Stimulated activated CD8-positive, alpha-beta memory T cell treated with anti-CD3 and anti-CD28 coated beads, Interleukin-4, amount 100 ng/mL, for 24 hours (primary cell): ENCODE measurements at places on chromosomes 5 and 9.

GRCh38 chr5:95142145-95142544 is 142.7 kb downstream of the MCTP1 start:
- no peak for DNase-seq

- no peak for DNase-seq
These were observed 155.3 kb downstream of the ISOC1 start for GRCh38 chr5:129249886-129250285.

DNA sequence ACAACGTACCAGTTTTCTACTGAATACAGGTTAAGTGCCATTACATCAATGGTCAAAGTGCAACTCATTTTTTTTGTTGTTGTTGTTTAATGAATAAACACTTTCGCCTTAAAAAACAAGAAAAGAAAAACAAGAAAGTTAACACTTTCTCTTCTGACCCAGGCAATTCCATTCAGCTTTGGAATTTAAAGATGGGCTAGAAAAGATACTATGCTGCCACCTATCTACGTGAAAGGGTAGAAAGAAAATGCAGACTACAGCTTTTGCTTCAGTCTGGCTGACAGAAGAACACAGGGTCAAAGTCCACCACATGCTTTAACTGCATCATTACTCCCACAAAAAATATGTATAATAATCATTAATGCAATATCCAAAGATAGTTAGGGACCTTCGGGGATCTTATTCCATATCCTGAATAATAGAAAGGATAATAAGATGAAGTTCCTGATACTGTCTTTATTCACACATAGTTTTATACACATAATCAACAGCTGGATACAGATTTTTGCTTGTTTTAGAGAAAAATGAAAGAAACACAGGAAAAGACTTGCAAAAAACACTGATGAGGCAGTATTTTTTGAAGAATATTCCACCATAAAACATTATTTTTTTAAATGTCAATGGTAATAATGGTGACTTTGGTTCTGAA is 40.4 kb downstream of the ZDHHC21 start:
- no peak for DNase-seq

GRCh38 chr9:122364117-122364782 is 6.6 kb upstream of the PTGS1 start:
- DNase-seq = no peak

- DNase-seq = no peak
These were observed 29.5 kb downstream of the MTAP start for GRCh38 chr9:21831841-21832509.

DNA sequence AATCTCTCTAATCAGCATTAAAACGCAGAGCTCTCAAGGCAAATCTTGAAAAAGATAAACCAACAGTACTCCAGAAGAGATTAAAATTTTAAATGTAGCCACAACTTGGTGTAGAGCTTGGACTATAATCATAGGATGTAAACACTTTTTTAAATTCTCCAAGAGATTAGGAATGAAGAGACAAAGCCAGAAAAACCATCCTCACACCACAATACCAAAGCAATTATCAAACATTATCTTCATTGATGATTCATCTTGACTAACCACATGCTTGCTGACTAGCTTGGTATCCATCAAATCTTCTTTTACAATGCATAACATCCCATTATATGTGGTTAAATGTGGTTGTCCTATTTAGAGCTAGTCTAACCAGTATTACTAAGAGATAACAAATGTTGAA is 815.1 kb downstream of the TLE1 start:
- no peak for DNase-seq

DNA sequence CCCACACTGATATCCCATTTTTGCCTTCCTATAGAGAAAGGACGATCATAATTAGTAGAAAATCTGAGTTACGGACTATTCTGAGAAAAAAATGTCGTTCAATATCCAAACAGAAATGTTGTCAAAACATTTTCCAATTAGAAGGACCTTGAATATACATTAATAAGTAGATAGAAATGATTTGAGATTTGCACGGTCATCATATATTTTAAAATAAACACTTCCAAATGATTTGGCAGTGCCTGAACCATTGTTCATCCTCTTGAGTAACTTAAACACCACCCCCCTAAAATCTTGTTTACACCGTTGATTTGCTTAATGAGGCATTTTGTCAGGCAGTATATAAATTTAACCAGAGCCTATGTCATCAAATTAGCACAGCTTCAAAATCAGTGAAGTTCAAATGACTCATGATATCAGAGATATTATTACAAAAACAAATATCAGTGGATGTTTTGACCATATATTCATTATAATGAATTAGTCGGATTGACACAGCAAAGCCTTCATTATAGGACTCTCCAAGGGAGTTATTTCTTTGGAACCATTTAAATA is 105.0 kb downstream of the ACTL7B start:
- DNase-seq = no peak

GRCh38 chr9:137590123-137590468 is 216 bp downstream of the ZMYND19 start:
- DNase-seq = no peak

- DNase-seq = no peak
These were observed 157.2 kb upstream of the ISL1 start for GRCh38 chr5:51225789-51226742.

GRCh38 chr5:73297430-73297829 is 124.4 kb downstream of the TMEM174 start:
- DNase-seq = no peak

DNA sequence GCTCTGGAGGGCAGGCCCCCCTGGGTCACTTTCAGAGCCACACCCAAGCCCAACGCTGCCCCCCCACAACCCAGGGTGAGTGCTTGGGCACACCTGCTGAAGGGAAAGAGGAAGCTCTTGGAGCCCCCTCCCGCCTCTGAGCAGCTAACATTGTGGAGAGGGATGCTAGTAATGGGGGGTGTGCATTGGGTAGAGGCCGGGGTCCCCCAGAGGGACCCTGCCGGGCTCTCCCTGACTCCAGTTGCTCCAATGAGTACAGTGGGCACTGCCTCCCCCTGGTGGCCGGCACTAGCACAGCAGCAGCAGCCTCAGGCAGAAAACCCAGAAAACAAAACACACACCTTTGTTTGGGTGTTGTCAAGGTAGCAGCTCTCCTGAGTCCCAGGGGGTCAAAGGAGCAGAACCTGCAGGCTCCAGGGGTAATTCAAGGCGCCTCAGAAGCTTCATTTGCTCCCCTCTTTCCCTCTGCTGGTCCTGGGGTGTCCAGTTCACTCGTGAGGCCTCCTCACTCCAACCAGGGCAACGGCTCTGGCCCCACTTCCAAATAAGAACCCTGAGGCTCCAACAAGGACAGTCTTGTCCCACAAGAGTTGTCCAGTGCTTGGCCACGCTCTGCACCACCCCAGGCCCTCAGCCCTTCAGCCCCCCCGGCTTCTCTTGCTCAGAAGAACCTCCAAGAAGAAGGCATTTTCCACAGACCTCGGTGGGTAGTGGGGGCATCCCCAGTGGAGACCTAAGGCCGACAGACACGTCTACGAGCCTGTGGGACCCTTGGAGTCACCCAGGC is 16.1 kb downstream of the GBGT1 start:
- peak; percentile 71 for DNase-seq

GRCh38 chr5:4244306-4244705 is 648.7 kb downstream of the IRX1 start:
- DNase-seq = no peak

DNA sequence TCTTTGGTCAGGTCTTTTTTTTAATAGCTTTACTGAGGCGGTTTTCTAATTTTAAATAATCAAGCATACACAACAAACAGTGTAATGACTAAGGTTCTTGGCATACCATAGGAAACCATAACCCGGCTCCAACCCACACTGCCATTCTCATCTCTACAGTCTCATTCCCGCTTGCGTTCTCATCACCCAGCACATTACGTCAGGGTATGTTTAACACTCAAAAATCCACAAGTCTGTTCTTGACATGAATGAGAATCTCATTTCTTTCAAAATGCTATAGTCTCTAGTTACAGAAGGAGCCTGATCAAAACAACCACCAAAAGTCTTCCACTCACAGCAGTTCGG is 505 bp downstream of the C5orf34 start:
- no peak for DNase-seq

DNA sequence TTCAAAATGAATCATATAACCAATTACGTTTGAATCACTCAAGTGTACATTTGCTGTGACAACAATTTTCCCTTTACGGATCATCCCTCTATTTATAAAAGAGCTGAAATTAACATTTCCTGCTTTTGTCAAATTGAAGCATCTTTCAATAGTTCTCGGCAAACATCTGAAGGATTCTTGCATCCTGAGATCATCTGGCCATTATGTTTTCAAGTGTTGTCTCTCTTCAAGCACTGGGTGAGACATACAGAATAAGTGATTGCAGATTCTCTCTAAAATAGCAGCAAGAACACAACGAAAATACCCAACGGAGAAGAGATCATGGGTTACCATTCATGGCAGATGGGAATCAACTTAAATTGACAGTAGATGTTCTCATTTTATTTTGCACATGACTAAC is 283.4 kb upstream of the GRAMD2B start:
- DNase-seq = no peak

DNA sequence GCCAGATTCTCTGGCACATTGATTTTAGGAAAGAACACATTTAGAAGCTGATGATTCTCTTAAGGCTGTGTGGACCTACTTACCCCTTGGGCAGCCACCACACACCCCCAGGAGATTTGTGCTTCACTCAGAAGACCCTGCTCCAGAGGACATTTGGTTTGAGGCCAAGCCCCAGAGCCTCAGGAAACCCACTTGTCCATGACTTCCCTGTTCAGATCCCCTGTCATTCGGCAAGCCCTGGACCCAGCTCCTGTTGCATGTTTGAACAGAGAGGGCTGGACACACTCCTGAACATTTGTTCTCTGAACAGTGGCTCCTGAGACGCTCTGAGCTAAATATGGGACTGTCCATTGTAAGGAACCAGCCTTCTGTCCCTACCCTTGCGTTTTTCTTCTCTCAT is 82.1 kb downstream of the AMBP start:
- no peak for DNase-seq

GRCh38 chr5:53100606-53101005 is 9.0 kb downstream of the MOCS2 start:
- no peak for DNase-seq

- DNase-seq = no peak
These were observed 43.6 kb downstream of the SLC6A3 start for GRCh38 chr5:1401536-1402138.

- peak; percentile 38 for DNase-seq
These were observed 34.4 kb upstream of the SLC6A3 start for GRCh38 chr5:1479581-1480188.

DNA sequence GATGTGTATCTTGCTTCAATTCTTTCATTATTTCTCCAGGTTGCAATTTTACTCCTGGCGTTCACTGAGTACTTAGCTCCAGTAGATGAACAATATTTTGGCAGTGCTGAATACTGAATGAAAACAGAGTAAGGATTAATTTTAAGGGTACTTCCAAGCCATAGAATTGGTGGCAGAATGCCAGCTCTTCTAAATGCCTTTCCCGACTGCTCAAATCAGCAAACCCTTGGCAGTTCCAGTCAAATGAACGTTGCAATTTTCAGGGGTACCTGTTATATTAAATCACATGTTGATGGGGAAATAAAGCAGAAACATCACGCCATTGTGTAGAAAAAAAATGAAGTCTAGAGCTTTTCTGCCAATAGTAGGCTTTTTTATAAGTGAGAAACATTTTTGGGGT is 282.4 kb upstream of the RPS23 start:
- DNase-seq = no peak

- no peak for DNase-seq
These were observed 70.7 kb upstream of the GNE start for GRCh38 chr9:36328798-36329411.

- no peak for DNase-seq
These were observed 7.2 kb downstream of the HMGCS1 start for GRCh38 chr5:43305948-43306565.

- no peak for DNase-seq
These were observed 161.0 kb downstream of the PAM start for GRCh38 chr5:102916109-102916508.

GRCh38 chr5:159286420-159287035 is 23.4 kb downstream of the UBLCP1 start:
- no peak for DNase-seq

DNA sequence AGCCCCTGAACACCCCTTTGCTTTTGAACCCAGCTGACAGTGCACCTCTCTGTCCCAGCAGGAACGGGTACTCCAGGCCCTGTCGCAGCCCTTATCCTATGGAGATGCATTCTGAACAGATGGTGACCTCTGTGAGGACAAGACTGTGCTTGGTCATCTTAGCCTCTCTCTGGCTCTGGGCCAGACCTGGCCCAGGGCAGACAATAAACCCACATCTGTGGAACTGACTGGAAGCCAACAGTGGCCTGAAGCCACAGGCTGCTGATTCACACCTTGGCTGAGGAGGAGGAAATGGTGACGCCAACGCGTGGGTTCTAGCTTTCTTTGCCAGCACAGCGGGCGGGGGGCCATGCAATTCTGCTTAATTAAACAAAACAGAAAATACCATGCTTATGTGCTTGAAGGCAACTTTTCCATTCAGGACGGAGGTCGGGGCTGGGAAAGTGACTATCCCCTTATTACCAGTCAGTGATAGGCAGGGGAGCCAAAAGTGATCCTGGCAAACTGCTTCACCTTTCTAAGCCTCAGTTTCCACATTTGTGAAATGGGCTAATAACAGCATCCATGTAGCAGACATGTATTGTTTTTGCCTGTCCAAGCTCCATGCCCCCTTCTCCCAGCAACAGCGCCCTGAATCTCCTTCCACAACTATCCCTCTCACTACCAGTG is 10.8 kb downstream of the SH3PXD2B start:
- DNase-seq = peak; percentile 52

- DNase-seq = no peak
These were observed 636.1 kb downstream of the KIF4B start for GRCh38 chr5:155649666-155650065.

DNA sequence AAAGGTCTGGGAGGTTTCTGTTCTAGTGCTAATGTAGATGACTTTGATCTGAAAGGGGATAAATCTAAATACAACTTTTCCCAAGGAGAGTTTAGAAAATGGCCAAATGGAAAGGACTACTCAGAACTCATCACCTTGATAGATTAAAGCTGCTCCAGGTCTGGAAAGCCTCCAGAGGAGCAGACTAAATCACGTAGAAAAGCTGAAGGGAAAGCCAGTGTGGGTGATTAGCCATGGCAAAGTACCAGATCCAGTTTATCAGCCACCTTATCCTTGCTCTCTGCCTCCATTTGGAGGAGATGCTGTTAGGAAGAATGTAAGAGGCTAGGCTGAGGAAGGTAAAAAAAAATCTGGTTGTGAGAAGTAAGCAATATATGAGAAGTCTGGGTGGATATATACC is 120.7 kb upstream of the RAI14 start:
- DNase-seq = no peak
